ENCODE measurements at places on chromosomes 5 and 9.

DNA sequence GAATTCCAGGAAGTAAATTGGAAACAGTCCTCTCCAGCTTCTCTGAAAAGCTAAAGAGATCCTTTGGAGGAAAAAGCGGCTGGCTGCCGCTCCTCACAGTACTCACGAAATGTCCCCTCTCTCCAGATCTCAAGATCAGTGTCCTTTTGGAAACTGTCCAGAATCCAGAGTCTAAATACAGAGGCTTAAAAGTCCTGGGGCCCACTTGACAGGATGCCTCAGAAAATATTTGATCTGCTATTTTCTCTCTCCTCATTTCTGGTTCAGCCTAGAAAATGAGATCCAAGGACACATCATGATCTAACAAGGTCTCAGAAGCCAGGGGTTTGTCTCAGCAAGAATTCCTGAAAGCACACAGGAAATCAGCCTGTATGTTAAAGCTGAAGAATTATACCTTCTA lies 7.2 kb downstream of the C1QTNF2 start:
- DNase-seq, result no peak

- peak; percentile 43 for DNase-seq
Observed at GRCh38 chr9:133786371-133786753, 48.2 kb upstream of the SARDH start.

GRCh38 chr5:124262991-124263571 lies 483.4 kb downstream of the ZNF608 start:
- DNase-seq, result peak; percentile 27

DNA sequence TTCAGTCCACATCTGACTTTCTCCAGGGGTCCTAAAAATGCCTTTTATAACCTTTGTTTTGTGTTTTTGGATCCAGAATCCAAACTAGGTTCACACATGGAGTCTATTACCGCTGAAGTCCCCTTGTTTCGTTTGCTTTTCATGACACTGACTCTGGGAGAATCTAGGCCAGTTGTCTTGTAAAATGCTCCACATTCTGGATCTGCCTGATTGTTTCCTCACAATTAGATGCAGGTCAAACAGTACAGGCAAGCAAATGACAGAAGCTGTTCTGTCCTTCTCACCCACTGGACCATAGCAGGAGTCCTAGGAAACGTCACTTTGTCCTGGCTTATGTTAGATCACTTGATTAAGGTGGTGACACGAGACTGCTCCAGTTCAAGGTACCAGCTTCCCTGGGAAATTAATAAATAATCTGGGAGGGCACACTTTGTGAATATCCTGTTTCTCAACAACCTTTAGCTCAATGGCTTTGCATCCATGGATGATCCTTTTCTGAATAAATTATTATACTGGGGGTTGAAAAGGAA lies 34.1 kb downstream of the FABP6 start:
- no peak for DNase-seq

GRCh38 chr5:14756478-14756877 lies 92.0 kb downstream of the OTULIN start:
- no peak for DNase-seq

- DNase-seq, result peak; percentile 38
Observed at GRCh38 chr5:151005950-151006576, 14.3 kb upstream of the GPX3 start.

DNA sequence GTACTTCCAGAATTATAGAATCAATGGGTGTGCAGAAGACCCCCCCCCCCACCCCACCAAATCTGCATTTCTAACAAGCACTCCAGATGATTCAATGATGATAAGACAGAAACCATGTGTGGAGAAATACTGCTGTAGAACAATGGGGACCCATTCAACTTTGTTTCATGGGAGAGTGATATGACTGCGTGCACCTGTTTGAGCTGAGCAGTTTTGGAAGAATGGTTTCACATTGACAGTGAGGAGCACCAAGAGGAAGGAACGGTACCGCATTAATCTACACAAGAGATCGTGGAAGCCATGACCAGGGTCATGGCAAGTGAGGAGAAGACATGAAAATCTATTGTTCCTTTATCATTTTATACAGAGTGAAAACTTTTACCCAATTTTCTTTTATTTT lies 202.7 kb downstream of the CD180 start:
- no peak for DNase-seq

GRCh38 chr5:172694541-172694940 lies 53.5 kb downstream of the NEURL1B start:
- DNase-seq, result no peak

DNA sequence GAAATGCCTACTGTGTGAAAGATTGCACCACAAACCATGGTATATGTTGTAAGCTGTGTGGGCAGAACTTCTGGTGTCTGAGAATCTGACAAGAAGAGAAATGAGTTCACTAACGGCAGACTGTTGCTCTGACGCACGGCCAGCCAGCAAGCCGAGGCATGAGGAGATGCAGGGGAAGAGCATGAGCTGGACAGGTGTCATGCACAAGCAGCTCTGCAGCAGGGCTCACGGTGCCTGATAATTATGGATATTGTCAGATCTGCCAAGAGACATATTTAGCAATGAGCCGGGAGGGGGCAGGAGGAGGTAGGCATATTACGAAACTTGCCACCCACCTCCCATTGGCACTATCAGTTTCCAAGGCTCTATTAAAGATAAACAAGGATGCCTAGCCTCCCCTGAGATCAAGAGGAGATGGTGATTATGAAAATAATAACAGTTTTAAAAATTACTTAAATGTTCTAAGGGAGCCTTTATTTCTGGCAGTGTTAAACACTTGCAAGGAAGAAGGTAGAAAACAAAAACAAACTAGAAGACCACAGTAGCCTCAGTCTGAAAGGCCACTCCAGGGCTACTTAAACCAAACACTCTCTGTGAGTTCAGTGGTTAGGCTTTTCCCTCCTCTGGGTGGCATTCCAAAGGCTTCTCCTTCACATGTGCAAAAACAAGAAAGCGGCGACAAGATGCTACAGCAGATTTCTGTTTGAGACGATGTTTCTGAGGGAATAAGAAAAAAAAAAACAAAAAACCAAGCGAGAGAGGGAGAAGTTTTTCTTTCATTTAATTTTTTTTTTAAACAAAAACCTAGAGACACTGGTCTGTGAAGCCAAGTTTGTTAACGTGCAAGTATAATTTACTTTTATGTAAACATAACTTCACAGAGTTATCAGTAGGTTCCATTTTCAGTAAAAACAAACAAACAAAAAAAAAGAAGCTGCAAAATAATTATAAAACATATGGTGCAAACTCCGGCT lies 339.5 kb downstream of the BNC2 start:
- no peak for DNase-seq

DNA sequence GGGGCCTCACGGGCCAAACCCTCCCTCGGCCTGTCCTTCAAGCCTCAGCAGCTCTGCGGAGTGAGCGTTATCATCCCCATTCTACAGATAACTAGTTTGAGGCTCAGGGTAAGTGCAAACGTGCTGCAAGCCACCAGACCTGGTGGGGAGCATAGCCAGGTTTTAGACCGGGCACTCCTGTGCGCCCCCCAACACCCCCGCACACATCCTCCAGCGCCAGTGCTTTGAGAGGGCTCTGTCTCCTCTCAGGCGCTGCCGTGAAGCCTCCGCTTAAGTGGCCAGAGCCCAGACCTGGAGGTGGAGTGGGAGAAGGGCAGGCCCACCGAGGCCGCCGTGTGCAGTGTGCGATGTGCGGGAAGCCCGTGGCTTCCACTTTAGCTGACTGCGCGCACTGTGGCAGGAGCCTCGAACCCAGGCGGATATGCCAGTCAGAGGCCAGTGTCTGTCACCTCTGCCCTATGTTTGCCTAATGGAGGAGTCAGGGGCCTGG lies 1.6 kb upstream of the MGAT1 start:
- DNase-seq, result no peak

GRCh38 chr9:83511051-83511450 lies 27.1 kb downstream of the FRMD3 start:
- no peak for DNase-seq

GRCh38 chr5:53940921-53941320 lies 369.5 kb downstream of the ARL15 start:
- DNase-seq, result no peak

DNA sequence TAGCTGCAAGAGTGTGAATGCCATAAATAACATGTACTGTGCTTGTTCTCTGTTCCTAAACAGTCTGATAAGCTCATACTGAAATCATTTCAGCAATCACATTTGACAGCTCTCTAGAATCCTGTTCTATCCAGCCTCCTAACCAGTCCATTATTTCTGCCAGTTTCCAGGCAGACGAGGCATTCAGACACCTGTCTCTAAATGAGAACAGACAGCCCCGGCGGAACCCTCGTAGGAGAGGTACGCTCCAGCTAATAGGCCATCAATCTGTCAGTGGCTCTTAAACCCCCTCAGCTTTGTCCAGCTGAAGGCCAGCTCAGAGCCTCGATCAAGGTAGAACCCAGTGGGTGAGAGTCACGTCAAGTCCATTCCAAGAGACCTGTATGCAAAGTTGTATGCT lies 272.3 kb downstream of the GLIS3 start:
- DNase-seq, result no peak

DNA sequence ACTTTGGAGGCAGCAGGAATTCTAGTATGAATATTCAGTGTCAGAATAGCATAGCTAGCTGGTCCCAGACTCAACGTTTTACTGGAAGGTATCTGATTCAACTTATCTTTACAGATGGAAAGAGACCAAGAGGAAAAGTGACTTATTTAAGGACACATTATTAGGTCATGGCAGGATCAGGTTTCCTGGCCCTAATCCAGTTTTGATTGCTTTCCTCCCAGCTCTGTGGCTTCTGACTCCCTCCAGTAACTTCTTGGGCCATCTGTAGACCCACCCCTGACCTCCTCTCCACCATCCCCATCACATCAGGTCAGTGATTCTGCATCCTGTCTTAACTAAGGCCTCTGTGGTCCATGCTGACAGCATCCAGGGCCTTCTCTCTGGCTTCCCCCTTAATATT lies 38.4 kb downstream of the SH3TC2 start:
- DNase-seq, result no peak

GRCh38 chr5:151414536-151414935 lies 32.9 kb upstream of the SLC36A1 start:
- DNase-seq, result no peak

DNA sequence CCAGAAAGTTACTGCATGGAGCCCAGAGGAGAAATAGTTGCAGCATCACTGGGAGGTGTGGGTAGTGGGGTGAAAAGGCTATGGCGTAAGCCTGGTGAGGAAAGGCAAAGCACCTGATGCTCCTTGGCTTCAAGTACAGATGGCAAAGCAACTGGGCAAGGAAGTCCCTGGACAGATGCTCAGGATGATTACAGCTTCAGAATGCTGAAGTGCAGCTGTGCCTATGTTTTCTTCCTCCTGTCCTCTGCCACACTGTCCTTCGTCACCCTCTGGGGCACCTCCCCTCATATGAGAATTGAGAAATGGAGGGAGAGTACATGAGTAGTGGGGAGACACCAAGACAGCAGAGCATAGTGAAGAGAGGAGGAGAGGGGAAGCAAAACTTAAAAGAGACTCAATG lies 328.0 kb downstream of the PDE4D start:
- DNase-seq, result no peak

DNA sequence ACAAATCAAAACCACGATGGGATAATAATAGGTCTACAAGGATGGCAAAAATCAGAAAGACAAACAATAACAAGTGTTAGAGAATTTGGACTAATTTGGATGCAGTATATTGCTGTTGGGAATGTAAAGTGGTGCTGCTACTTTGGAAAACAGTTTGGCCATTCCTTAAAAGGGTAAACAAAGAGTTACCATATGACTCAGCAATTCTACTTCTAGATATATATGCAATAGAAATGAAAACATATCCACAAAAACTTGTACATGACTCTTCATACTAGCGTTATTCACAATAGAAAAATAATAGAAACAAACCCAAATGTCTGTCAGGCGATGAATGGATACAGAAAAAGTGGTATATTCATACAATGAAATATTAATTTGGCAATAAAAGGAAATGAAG lies 58.3 kb downstream of the JAK2 start:
- DNase-seq, result no peak

DNA sequence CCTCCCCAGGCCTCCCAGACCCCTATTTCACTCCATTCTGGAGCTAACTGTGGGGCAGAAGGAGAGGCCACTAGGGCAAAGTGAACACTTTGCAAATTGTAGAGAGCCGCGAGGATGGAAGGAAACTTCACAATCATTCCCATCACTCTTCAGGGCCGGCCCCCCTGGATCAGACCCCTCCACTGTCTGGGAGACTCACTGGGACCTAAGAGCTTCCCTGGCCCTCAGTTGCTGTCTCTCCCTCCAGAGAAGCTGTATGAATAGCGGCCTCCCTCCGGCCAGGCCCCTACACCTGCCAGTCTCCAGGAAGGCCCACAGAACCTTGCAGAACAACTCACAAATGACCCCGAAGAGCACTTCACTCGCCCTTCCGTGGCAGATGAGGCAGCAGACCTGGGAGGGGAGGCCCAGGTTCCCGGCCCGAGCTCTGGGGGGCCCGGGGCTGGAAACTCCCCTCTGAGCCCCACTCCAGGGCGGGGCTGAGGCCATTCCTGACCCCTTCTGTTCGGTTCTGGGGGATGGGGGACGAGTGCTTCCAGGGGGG lies 141.9 kb upstream of the IER5L start:
- DNase-seq, result no peak

DNA sequence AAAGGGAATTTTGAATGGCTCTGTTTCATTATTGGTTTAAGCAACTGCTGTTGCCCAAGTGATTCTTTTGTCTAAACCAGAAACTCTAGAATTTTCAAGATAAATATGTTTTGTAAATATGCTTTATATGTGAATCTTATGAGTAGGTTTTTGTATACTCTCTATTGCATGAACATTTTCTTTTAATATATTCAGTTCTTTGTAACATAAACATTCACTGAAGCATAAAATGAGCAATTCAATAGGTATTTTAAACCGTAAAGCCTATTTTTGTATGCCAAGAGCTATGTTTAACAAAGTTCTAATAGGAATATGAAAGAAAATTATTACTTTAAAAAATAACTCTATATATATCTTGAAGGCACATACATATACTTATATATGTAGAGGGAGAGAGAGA lies 293.1 kb downstream of the PSAT1 start:
- no peak for DNase-seq

- no peak for DNase-seq
Observed at GRCh38 chr5:135249658-135250057, 149.4 kb downstream of the MACROH2A1 start.

- DNase-seq, result no peak
Observed at GRCh38 chr5:149651686-149652085, 70.4 kb downstream of the ARHGEF37 start.

Measured in pons (tissue), 1 donor.